ENCODE measurements at places on chromosomes 1 and 21.

- DNase-seq, result no peak
These were observed 66.4 kb downstream of the PSMG1 start for GRCh38 chr21:39116761-39117439.

DNA sequence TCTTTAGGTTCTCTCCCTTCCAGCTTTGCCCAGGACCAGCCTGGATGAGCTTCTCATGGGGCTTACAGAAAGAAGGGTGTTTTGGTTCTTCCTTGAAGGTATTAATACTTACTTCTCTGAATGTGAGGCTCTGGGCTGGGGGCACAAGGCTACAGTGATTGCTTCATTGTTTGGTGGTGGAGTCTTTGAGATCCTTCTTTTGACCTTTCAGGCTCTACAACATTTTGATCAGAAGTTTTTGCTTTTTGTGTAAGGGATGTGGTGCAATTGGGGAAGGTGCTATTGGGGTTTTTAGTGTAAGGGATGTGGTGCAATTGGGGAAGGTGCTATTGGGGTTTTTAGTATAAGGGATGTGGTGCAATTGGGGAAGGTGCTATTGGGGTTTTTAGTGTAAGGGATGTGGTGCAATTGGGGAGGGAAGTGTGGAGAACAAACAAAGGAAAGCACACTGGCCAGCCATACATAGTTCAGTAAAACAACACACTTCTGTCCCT is 103.6 kb upstream of the IVNS1ABP start:
- no peak for DNase-seq

- DNase-seq, result no peak
These were observed 45.4 kb downstream of the CD247 start for GRCh38 chr1:167472752-167473521.

DNA sequence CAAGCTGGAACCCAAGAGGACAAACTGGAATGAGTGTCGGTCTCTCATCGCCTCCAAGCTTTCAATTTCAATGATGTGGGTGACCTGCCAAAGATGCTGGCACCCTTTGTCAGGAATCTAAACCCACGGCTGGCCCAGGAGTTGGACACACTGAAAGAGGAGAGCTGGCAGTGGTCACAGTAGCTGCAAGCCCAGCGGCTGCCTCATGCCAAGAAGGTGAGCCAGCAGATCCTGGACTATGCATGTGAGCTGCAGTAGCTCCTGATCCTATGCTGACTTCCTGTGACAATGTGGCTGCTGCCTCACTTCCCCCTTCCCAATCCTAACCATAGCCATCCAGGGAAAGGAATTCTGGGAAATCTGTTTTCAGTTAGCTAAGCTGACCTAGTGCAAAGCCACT is 117.0 kb upstream of the VAV3 start:
- DNase-seq, result no peak

GRCh38 chr21:17607684-17608083 is 5.0 kb downstream of the BTG3 start:
- no peak for DNase-seq

- no peak for DNase-seq
These were observed 9.8 kb downstream of the ITSN1 start for GRCh38 chr21:33651965-33652680.

- no peak for DNase-seq
These were observed 1670.9 kb downstream of the PLA2G4A start for GRCh38 chr1:188499690-188500089.

DNA sequence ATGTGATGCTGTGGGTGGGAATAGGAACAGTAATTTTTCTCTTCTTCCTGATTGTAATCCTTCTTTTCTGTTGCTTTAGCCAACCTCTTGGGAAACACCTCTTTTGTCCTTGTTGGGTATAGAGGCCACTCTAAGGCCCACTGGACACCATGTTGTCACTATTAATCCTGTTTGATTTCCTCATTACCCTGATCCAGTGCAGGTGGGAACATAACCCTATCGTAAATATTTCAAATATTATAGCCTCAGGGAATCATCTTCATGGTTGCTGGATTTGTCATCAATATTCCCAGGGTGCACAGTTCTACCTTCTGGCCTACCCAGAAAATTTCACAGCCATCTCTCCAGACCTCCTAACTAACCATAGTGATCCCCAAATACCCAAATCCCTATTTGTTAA is 27.9 kb upstream of the SLC6A9 start:
- no peak for DNase-seq

GRCh38 chr21:37575580-37575979 is 209.0 kb downstream of the DYRK1A start:
- DNase-seq, result no peak

DNA sequence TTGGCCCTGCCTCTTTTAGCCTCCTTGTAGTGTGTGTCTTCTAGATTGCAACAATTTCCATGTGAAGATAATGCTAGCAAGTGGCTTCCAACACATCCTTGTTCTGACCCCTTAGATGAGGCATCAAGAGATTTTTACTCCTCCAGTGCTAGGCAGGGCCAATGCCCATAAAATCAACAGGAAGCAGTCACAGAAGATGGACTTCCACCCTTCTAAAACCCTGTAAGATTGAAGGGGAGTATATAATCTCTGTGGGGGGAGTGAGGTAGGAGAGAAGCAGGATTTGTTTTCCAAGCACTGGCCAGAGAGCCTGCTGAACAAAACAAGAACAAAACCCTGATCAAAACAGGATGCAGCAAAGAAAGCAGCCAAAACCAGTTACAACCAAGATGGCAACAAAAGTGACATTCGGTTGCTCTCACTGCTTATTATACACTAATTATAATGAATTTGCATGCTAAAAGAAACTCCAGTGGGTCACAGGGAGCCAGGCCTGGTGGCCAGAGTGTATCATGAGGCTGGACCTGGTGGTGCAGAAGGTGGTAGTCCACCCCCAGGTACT is 12.1 kb downstream of the GON4L start:
- DNase-seq, result no peak

GRCh38 chr1:25691211-25691610 is 74.6 kb downstream of the MAN1C1 start:
- no peak for DNase-seq

DNA sequence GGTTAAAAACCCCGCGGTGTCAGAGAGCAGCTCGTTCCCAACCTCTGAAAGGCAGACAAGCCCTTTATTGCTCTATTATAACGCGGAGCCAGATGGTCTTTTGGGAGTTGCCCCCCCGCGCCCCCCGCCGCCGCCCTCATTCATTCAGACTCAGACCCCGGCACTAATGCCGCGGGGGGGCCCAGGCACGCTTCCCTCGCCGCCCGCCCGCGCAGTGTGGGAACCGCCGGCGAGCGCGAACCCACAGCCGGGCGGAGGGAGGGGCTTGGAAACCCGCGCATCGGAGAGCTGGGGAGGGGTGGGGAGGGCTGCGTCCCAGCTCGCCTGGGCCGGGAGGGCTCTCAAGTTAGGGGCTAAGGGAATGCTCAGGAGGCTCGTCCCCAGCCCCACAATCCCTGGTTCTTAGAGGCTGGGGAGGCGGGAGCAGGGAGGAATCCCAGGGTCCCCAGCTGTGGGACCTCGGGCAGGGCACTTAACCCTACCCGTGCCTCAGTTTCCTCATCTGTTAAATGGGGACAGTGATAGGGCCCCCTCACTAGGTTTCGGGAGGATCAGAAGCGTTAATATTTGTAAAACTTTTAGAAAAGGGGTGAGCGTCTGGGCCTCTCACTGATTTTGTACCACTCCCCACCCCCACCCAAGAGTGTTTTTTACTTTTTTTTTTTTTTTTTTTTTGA is 10.9 kb upstream of the HES5 start:
- DNase-seq, result no peak

Measured in amniotic stem cell (primary cell).